DMS 273 treated with DMSO at 0.1 percent for 48 hours (cell line): ENCODE measurements at places on chromosomes 2 and 18.
A peak's percentile ranks its signal among the peaks of the same experiment; 100 is the strongest.

DNA sequence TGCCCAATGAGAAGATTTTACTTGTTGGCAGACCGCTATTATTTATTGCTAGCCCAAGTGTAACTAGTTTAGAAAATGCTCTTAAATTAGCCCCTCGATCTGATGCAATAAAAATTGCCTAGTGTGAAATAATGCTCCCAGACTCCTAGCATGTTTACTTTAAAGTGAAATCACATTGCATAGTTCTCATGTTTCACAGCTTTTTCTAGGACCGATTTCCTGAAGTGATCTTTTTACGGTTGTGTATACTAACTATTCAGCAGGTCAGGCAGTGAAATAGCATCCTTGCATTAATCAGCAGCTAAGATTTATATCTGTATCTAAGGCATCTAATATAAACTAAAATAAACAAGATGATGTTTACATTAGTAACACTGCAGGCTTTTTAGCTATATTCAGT lies 52.4 kb downstream of the PMS1 start:
- DNase-seq: peak; percentile 27

DNA sequence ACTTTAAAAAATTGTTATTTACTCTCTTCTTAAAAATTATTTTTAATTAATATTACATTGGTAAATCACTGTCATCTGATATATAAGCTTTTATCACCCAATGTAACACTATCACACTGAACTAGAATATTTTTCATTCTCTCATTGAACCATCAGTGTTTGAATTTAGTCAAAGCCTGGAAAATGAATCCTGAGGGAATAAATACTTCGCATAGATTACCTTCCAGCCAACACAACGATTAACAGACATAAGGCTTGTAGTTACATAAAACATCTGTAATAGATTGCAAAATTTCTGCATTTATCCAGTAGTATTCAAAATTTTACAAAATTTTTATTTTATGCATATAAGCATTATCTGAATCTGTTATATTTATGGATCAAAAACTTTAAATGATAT lies 314.9 kb downstream of the ERBB4 start:
- DNase-seq: no peak

DNA sequence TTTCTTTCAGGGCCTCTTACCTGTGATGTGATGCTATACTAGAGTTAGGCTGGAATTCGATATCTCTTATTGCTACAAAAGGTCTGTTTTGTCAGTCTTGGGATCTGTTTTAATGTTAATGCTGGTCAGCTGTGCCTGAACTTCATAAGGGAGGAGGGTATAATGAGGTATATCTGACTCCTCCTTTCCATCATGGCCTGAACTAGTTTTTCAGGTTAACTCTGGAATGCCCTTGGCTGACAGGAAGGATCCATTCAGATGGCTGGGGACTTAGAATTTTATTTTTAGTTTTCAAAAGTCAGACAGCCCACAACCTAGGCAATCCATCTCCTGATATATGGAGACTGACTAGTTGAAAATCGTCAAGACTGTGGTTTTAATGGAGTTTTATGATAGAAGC lies 35.9 kb upstream of the TBC1D8 start:
- no peak for DNase-seq

GRCh38 chr2:105615305-105615704 lies 129.4 kb upstream of the NCK2 start:
- DNase-seq: no peak

GRCh38 chr2:3323360-3324035 lies 54.1 kb downstream of the EIPR1 start:
- no peak for DNase-seq
